ENCODE measurements at places on chromosomes 6 and 20.

DNA sequence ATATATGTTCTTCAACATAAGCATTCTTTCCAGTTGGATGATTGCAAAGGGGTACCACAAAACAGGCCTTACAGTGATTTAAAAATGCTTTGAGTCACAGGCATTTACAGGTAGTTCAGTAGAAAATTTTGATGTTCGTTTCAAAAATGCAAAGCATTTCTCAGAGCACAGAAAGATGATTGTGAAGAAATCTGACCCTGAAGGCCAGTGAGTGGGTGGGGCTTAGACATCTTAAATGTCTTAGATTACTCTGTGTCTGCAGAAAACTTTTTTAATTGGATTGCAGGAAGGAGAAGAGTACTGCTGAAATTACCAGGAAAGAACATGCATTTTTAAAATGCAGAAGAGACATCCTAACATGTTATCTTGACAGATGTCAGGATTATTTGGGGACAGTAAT, 268.3 kb downstream of the CDKAL1 start:
- no peak for DNase-seq

- DNase-seq = peak; percentile 98
These were observed at the start of gene KHDRBS2 for GRCh38 chr6:62285612-62286469. Gene KHDRBS2, minus strand, starts transcription at chr6:62286225.

DNA sequence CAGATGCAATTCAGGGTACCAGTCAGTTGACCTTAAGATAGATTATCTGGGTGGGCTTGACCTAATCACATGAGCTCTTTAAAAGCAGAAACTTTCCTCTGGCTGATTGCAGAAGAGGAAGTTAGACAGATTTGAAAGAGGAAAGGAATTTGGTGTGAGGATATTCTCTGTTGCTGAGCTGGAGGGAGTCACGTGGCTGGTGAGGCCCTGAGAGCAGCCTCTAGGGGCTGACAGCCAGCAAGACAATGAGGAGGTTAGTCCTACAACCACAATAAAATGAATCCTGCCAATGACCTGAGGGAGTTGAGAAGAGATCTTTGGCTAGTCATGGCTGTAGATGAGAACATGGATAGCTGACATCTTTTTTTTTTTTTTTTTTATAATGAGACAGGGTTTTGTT, 87.0 kb upstream of the B3GAT2 start:
- no peak for DNase-seq

DNA sequence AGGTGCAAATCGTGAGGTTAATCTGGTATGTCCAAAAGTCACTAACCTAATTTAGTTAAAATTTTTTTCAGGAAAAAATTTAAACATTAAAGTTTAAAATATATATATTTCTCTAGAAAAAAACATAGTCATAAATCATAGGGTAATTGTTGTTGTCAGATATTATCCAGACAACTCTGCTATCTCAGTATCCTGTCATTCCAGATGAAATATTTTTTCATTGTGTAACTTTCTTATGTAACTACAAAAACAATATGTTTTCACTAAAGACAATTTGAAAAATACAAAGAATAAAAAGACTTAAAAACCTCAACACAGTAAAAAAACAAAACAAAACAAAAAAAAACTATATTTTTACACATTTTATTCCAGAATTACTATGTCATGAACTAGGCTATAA, 57.6 kb downstream of the TENT5A start:
- no peak for DNase-seq

- DNase-seq = no peak
These were observed 22.6 kb downstream of the KCNK15 start for GRCh38 chr20:44768256-44768655.

GRCh38 chr6:126913651-126914050, 204.8 kb upstream of the RSPO3 start:
- DNase-seq = no peak

- DNase-seq = no peak
These were observed 5.5 kb downstream of the POU3F2 start for GRCh38 chr6:98839781-98840361.

DNA sequence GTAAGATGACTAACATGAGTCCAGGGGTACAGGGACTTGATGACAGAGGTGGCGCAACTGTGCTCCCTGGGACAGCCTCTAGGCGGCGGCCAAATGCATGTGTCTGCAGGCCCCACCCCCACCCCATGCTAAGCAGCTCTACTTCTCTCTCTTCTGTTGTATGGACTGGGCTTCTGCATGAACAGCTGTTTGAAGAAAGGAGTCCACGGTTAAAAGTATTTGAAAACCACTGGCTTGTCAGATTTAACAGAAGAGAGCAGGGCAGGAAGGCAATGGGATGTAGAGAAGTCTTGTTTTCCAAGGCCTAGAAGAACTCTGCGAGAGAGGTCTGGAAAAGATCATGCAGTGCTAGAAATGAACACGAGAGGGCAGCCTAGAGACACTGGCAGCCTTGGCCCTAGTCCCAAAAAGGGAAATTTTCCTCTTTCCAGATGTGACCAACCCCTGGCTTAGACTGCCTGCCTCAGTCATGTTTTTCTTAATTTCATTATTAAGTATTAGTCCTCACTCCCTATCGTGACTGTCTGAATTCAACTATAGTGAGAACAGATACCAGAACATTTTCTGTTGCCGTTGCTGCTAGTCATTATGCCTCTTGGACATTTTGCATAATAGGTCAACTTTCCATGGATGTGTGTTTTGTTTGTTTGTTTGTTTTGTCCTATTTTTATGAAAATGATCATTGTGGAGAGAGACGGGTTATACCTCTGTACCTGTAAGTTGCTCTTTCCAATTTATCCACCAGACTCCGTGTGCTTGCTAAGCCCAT, 265.0 kb downstream of the ADGRG6 start:
- peak; percentile 78 for DNase-seq

DNA sequence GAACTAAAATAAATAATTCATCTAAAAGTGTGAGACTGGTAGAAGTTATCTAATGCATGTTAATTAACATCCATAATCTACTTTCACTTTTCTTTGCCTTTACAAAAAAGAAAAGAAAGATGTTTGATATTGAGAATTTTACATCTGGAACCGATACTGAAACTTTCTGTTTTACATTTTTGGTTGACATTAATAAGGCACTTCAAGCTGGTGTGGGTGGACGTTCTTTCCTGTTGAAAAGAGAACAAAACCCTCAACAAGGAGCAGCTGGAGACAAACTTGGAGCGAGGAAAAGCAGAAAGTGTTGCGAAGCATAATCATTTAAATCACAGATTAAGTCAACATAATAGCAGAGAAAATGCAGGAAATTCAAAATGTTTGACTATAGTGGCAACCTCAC, 575.2 kb upstream of the ADGRB3 start:
- DNase-seq = no peak

GRCh38 chr6:132253906-132254305, 147.4 kb downstream of the MOXD1 start:
- no peak for DNase-seq

GRCh38 chr6:151412909-151413308, 21.6 kb upstream of the ZBTB2 start:
- no peak for DNase-seq

GRCh38 chr6:52718550-52718949, 44.7 kb downstream of the GSTA2 start:
- no peak for DNase-seq

DNA sequence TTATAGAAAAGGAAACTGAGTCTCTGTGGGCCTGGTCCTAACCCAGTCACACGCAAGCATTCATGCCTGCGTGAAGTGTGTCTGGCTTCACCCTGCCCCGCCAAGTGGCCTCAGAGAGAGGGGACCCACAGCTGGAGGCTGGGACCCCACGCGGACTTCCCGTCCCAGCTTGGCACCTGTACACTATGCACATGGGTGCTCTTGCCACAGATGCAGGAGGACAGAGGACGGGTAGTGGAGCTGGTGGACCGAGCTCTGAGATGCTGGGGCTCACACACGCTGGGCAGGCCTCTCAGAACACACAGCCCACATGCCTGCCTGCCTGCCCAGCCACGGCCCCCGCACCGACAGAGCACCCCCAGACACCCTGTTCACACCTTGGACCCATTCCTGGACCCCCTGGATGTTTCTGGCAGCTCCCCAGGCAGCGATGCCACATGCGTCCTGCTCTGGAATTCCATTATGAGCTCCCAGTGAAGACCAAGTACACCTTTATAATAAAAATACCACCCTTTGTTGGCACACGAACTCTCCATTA, 24.9 kb upstream of the SMOC2 start:
- no peak for DNase-seq

GRCh38 chr6:79536585-79536953, 661 bp downstream of the LCA5 start:
- DNase-seq = no peak

DNA sequence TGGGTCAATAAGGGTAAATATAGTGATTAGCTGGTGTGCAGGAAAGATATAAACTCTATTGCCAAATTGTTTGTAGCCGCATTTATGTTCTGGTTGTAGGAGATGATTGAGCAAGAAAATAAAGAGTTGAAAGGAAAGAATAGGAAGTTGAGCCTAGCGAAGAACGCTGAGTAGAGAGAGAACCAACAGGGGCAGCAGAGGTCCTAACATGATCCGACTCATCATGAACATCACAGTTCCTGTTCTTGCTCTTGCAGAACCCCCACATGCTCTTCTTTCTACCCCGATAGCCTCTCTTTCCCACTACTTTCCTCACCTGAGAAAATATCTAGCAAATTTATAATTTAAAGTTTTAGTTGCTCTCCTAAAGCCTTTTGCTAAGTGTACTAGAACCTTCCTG, 9.9 kb upstream of the ID4 start:
- no peak for DNase-seq

GRCh38 chr6:137736911-137737310, 130.1 kb upstream of the TNFAIP3 start:
- no peak for DNase-seq

DNA sequence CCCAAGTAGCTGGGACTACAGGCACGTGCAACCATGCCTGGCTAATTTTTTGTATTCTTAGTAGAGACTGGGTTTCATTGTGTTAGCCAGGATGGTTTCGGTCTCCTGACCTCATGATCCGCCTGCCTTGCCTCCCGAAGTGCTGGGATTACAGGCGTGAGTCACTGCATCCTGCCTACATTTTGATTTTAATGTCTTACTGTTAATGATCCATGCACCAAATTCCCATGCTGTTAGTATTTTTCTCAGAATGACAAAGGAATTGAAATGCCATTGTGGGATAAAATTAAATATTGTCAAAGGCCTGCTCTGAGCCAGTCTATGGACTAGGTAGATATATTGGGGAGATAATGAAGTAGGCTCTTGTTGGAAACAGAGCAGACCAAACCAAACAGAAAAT, 28.2 kb downstream of the CBFA2T2 start:
- DNase-seq = no peak

- no peak for DNase-seq
These were observed 372.9 kb downstream of the SAMD5 start for GRCh38 chr6:147881432-147881831.

- no peak for DNase-seq
These were observed 49.8 kb upstream of the HEY2 start for GRCh38 chr6:125699591-125699990.

DNA sequence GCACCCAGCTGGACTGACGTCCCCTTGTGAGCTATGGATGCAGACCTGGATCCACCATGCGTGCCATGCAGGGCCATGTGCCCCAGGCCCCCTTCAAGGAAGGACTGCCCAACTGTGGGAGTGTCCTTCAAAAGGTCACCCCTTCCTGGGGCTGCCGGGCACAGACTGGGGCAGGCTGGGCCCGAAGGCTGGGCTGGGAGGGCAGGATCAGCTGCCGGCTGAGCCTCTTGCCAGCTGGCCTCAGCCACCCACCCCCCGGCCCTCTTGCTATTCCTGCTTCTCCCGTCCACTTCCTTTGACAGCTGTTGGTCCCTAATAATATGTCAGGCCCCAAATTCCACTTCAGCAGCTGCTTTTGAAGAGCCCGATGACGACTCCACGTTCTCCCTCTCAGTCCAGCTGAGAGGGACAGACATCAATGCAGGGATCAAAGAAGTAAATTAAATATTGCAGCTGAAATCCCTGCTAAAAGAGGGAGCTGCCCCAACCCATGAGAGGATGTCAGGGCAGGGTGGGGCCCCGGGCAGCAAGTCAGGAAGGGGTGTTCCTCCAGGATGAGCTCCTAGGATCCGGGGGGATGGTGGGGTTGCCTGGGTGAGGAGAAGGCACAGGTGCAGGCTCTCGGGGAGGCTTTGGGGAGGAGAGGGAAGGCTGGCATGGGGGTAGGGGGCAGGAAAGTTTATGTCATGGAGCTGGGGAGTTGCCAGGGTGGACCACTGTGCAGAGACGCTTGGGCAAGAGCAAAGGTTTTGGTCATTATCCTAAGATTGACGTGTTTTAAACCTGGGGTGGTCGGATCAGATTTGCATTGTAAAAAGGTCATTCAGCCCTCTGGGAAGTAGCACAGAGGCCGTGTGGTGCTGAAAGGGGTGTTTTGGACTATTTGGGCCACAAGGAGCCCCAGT, 185.0 kb downstream of the ANKRD60 start:
- DNase-seq = no peak

DNA sequence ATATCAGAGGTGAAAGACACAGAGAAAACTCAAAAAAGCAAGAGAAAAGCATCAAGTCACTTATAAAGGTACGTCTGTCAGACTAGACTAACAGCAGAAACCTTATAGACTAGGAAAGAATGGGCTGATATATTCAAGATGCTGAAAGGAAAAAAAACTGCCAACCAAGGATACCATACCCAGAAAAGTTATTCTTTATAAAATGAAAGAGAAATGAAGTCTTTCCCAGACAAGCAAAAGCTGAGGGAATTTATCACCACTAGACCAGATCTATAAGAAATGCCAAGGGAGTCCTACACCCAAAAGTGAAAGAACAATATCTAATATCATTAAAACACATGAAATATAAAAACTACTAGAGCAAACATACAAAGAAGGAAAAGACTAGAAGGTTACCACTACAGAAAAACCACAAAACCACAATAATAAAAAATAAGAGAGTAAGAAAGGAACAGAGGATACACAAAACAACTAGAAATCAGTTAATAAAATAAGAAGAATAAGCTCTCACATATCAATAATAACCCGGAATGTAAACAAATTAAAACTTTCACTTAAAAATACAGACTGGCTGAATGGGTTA, 6.2 kb downstream of the MOXD1 start:
- no peak for DNase-seq

DNA sequence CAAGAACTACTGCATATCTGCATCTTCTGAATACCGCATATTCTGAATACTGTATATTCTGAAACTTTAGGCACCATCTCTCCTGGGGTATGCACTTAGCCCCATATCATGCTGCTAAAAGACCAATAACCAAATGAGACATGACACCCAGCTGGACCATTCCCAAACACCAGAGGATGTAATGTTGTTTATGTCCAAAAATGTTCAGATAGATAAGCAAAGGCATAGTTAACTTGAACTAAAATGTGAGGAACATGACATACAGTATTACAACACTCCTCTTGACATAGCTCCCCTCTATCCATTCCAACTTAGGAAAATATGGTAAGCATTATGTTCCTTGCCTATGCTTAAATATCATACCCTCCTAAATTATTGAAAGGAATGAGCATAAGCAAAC, 127.3 kb downstream of the TENT5A start:
- no peak for DNase-seq

- DNase-seq = no peak
These were observed 22.2 kb upstream of the SNRPB2 start for GRCh38 chr20:16707674-16708073.

GRCh38 chr20:37504404-37505096, 16.5 kb upstream of the NNAT start:
- peak; percentile 49 for DNase-seq

Measured in H9 (cell line).